Mesenteric fat pad (tissue), 1 donor: ENCODE measurements at places on chromosomes 7 and 10. TPM values are rescaled to one million over a fixed set of nuclear protein-coding genes. Genes with fewer than 3 reads are reported as not detected.

DNA sequence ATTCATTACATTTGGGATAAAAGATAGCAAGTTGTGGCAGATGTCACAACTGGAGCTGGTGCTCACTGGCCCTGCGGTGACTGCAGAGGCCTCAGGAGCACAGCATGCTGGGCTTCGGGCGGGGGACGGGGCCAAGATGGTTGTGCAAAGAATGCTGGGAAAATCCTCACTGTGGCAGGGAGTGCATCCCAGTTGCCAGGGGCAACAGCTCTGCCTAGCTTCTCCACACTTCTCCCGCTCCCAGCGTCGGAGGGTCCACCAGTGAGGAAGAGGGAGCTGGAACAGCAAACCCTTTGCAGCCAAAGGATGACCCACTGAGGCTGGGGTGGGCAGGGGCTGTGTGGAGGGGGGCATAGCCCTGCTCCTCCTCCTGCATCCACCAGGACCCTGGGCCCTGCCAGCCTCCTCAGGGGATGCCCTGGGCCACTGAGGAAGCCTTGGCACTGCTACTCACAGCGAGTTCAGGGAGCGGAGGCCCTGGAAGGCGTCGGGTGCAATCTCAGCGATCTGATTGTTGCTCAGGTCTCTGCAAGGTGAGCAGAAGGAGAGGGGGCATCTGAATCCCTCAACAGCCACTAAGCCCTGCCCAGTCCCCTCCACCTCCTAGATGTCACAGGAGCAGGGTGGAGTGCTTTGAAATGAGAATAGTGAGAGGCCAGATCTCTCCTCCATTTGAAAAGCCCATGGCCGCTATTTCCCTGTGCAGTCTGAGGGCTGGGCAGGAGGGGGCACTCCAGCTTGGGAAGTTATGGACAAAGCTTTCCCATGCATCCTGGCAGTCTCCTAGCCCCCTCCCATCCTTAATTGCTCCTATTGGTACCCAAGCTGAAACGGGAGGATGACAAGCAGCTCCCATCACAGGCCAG lies 126.5 kb downstream of the SLIT1 start:
- DNase-seq, result no peak

FZD1 gene
- total RNA-seq, result 5.3 TPM

GRCh38 chr10:31687663-31688482 lies 240.8 kb downstream of the ARHGAP12 start:
- no peak for DNase-seq

GRCh38 chr10:57314046-57314445 lies 953.0 kb upstream of the ZWINT start:
- no peak for DNase-seq

ELN gene
- total RNA-seq, result 95.5 TPM

DNA sequence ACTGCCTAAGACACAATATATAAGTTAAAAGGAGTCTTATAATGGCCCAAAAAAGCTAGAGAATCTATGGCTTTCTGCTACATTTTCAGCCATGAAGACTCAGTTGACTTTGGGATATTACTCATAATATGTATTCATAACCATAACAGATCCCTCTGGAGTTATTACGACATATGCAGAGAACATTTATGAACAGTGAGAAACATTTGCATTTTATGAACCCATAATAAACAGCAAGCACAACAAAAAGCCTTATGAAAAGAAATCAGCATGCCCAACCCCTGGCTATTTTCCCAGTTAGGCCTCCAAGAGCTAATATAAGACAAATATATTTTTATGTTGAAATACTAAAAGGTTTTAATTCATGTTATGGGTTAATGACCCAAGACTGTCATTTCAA lies 52.4 kb downstream of the ARMH3 start:
- no peak for DNase-seq

DNA sequence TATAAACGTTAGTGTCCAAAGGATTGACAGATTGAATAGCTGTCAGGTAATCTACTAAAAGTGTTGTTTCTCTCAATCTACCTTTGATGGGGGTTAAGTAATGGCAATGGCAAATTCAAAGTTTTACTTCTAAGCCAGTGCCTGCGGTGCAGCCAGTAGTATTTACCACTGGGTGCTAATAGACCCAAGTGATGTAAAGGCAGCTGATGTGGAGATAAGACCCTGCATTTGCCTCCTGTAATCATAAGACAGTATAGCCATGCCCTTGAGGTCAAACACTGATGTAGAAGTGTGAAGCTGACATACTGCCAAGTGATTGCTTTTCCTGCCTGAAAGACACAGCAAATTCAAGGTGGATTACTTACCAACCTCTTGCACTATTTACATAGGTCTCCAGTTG lies 572.0 kb downstream of the GRID1 start:
- DNase-seq, result no peak

GRCh38 chr10:2943932-2944614 lies 123.3 kb upstream of the PFKP start:
- no peak for DNase-seq

DNA sequence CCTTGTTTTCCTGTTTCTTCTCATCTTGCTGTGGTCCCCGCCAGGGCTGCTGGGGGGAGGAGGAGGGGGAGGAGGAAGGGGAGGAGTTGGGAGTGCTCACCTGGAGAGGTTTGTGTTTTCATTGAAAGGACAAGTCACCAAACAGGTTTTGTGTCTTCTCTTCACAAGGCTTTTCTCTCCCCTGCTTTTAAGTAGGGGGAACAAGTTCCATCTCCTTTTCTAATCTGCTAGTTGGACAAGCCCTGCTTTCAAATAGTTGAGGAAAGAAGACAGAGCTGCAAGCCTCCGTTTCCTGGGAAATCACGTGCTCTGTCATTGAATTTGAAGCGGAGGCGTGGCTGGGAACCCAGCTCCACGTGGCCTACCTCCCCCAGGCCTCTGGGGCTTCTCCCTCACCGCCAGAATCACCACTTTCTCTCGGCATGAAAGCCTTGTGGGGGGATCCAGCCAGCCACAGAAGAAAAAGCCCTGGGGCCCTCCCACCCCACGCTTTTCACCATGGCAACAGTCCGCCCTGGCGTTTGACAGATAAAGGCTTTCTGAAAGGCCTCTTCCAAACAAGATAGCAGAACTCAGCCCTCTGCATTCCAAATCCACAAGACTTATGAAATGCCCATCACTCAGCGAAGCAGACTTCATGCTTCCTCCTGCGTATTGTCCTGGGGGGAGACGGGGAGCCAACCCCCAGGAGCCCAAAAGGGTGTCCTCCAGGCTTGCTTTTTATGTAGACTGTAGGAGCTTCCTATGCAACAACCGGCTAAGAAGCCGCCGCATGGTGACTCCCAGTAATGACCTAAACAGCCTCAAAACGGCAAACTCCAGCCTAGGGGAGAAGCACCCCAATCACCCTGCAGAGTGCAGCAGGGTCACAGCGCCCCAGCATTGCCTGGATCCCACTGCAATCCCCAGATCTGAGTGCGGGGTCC lies 51.7 kb downstream of the PROSER2 start:
- DNase-seq, result no peak

GRCh38 chr10:33315891-33316290 lies 18.6 kb downstream of the NRP1 start:
- no peak for DNase-seq

DNA sequence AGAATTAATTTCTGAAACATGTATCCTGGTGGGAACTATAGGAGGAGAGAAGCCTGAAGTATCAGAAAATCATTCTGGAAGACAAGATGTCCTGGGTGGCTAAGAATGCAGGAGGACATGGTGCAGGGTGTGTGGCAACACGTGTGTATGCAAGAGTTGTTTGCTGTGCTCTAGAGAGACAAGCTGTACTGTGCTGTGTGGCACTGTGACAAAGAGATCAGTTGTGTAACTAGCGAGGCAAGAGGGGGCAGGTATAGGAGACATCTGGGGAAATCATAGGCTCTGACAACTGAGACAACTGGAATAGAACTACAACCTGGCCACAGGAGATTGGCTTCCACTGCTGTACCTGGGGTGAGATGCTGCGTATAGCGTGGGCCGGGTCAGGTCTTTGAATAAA lies 9.3 kb downstream of the ITGA8 start:
- no peak for DNase-seq

MEIG1 gene
- total RNA-seq, result not detected

DNA sequence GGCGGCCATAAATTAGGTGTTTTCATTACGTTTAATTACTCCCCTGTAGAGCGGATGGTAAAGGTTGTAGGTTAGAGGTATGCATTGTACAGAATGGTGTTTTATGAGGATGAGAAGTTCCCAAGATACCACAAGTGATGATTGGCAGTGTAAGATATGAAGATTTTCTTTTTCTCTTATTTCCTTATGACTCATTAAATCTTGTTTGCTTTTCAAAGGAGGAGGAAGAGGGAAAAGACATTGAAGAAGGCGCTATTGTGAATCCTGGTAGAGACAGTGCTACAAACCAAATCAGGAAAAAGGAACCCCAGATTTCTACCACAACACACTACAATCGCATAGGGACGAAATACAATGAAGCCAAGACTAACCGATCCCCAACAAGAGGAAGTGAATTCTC lies 133.9 kb downstream of the AASS start:
- DNase-seq, result no peak

GRCh38 chr10:91796331-91797047 lies 1.7 kb upstream of the TNKS2 start:
- DNase-seq, result no peak

- no peak for DNase-seq
Observed at GRCh38 chr10:90947030-90947960, 26.4 kb upstream of the ANKRD1 start.

DNA sequence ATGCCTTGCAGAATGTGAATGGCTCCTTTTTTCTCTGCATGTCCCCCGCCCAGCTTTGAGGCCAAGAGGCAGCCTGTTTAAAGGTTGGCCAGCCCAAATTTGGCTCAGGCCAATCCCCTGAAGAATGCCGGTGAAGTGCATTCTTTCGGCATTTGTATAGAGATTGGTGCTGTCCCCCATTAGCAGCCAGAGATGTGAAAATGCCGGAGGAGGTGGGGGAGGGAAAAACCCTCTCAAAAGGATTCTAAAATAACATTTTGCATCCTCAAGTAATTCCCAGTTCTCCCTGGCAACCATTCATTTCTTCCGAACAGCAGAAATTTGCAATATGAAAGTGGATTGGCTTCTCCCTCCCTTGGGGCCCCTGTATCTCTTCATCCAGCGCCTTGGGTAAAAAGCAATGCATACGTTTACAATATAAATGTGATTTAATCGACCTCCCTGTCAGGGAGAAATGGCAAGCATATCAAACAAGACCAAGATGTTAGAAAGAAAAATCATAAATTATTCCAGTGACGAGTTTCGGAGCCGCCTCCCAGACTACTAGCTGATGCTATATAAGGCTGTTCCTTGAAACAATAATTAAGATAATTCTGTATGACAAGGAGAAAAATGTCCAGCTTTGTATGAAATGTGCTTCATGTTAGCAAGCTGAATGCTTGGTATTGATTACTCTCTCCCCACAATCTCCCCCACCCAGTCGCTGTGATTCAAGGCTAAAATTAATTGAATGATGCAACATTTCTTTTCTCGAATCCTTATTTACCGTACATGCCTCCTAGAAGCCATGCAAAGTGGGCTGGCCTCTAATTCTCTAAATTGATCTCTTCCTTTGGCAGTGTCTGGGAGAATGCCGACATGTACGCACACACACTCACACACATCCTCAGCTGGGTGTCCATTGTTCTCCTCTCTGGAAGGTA lies 323.7 kb downstream of the RPS24 start:
- no peak for DNase-seq

DNA sequence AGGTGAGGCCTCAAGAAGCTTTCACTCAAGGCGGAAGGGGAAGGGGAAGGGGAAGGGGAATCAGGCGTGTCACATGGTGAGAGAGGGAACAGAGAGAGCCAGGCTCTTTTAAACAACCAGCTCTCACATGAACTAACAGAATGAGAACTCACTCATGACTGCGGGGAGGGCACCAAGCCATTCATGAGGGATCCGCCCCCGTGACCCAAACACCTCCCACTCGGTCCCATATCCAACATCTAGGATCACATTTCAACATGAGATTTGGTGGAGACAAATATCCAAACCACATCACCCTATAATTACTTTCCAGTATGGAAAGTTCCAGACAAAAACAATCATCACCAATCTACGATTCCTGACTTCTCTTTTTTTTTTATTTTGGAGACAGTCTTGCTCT lies 22.9 kb downstream of the HIP1 start:
- DNase-seq, result no peak

GRCh38 chr10:33556620-33557019 lies 222.2 kb upstream of the NRP1 start:
- no peak for DNase-seq

- DNase-seq, result no peak
Observed at GRCh38 chr7:3880228-3880987, 579.4 kb downstream of the SDK1 start.

- no peak for DNase-seq
Observed at GRCh38 chr7:124059375-124059774, 26.5 kb upstream of the TMEM229A start.

TRIM74 gene
- 0.61 TPM for total RNA-seq

- no peak for DNase-seq
Observed at GRCh38 chr10:98519841-98520240, 73.1 kb upstream of the HPS1 start.

- no peak for DNase-seq
Observed at GRCh38 chr10:104046651-104047050, 39.0 kb downstream of the COL17A1 start.
